Anterior cingulate cortex (tissue), 58 donors: ENCODE measurements at places on chromosomes 4 and X.

GRCh38 chrX:24232796-24233195 is 81.1 kb downstream of the SUPT20HL2 start:
- DNase-seq = no peak

- no peak for DNase-seq
Observed at GRCh38 chr4:121913667-121914066, 38.2 kb downstream of the TRPC3 start.

GRCh38 chr4:1746265-1746691 is 25.0 kb downstream of the TACC3 start:
- peak; percentile 39 for DNase-seq

- no peak for DNase-seq
Observed at GRCh38 chr4:957231-957580, 16.2 kb downstream of the DGKQ start.

DNA sequence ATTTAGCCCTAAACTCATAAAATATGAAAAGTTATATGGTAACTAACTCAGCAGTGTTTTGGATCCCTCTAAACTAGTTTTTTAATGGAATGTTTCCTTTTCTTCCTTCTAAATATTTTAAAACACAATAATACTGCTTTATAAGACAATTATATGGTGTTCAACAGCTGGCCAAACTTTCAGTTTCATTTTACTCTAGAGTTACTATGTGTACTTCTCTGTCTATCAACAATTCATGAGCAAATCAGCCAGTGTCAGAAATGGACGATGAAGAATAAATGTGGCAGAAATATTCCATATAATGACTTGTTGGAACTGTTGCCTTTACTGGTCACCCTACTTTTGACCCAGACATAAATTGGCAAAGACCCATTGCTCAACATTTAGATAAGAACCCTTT is 64.8 kb upstream of the CXXC4 start:
- DNase-seq = no peak

GRCh38 chr4:4792466-4792865 is 67.0 kb upstream of the MSX1 start:
- DNase-seq = no peak

DNA sequence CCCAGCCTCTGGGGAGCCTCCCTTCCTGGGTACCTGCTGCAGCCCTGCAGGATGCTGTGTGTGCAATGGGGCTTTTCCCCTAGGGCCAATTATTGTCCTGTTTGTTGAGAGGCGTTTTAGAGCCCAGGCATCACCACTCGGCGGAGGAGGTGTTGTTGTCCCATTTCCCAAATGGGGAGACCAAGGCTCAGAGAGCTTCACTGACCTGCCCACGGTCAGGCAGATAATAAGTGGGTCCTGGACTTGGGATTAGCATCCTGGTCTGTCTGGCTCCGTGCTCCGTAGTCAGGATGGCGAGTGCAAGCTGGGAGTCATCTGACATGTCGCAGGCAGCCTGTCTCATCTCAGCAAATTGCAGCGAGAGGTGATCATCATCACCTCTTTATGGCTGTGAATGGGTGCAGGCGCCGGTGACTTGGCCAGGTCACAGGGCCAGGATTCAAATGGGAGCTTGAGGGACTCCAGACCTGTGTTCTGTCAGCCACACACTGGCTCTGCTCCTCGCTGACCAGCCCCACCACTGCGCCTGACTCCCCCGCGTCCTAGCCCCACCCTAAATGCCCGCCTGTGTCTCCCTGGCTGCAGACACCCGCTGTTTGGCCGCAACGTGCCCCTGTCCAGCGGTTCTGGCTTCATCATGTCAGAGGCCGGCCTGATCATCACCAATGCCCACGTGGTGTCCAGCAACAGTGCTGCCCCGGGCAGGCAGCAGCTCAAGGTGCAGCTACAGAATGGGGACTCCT is 16.6 kb downstream of the HTRA3 start:
- no peak for DNase-seq

- no peak for DNase-seq
Observed at GRCh38 chrX:100700809-100701208, 31.1 kb downstream of the SYTL4 start.

DNA sequence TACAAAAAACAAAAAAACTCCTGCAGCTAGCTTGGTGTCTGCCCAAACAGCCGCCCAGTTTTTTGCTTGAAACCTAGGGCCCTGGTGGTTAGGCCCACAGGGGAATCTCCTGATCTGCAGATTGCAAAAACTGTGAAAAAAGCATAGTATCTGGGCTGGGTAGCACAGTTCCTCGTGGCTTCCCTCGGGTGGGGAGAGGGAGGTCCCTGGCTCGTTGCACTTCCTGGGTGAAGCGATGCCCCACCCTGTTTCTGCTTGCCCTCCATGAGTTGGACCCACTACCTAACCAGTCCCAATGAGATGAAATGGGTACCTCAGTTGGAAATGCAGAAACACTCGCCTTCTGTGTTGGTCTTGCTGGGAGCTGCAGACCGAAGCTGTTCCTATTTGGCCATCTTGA is 18.6 kb upstream of the BRWD3 start:
- DNase-seq = no peak

DNA sequence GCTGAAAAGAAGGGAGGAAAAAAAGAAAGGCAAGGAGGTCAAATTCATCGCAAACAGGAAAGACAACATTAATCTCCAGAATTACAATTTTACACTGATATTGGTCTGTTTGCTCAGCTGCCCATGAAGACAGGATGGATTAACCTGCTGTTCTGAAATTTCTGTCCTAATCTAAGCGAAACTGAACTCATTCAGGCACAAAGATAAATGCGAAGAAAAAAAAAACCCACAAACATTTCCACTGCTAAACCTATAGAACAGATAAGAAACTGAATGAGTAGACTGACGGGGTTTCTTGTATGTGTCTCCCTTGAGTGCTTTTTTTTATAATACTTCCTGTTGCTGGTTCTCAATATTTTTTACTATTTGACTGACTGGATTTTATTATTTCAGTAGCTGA is 251.8 kb upstream of the FTHL17 start:
- DNase-seq = no peak

GRCh38 chrX:1928805-1929204 is 313.9 kb downstream of the ASMT start:
- no peak for DNase-seq

GRCh38 chr4:48027653-48028052 is 11.1 kb downstream of the NIPAL1 start:
- DNase-seq = no peak

GRCh38 chr4:180059216-180059881 is 2183.9 kb upstream of the TENM3 start:
- DNase-seq = no peak

GRCh38 chr4:24473309-24473721 is 111.0 kb downstream of the DHX15 start:
- peak; percentile 20 for DNase-seq

DNA sequence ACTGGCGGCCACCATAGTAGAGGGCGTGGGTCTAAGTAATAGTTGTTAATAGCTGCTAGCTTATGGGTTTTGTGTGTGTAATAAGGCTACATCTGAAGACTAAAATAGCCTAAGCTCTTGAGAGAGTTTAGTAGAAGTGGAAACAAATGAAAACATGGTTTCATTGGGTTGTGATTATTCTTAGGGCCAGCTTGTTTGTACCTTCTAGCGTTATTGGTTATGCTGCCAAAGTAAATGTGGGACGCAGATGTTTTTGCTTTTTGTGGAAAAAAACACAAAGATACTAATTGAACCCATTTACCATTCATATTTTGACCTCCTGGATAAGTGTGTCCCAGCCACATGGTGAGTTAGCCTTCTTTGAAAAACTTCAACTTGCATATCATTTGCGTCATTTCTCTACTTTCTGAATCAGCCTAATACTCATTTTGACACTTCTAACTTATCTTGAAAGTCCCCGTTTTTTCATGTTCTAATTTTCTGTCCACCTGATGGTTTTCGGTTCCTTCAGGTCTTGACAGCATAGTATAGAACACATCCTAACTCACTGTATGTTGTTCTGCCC is 305.3 kb downstream of the FRMPD4 start:
- no peak for DNase-seq
